CD4-positive, alpha-beta T cell treated with Interleukin-6 at 100 ng/mL for 8 hours (primary cell): ENCODE measurements at places on chromosomes 6 and 20.

DNA sequence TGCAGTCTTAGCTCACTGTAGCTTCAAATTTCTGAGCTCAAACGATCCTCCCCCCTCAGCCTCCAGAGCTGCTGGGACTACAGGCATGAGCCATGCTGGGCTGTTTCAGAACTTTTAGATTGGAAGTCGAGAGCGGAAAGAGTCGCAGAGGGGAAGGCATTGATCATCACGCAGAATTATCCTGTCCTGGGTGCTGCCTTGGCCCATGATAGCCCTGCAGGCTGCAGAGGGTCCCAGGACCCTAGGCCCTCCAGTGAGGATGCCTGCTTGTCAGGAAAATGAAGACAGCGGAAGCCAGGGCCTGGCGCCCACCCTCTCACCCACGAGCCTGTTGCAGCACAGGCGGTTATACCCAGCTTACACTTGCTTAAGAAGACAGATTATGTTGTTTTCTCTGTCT, 9.1 kb downstream of the TMEM181 start:
- no peak for DNase-seq

GRCh38 chr20:56516631-56517030, 7.9 kb upstream of the FAM209A start:
- DNase-seq, result no peak

DNA sequence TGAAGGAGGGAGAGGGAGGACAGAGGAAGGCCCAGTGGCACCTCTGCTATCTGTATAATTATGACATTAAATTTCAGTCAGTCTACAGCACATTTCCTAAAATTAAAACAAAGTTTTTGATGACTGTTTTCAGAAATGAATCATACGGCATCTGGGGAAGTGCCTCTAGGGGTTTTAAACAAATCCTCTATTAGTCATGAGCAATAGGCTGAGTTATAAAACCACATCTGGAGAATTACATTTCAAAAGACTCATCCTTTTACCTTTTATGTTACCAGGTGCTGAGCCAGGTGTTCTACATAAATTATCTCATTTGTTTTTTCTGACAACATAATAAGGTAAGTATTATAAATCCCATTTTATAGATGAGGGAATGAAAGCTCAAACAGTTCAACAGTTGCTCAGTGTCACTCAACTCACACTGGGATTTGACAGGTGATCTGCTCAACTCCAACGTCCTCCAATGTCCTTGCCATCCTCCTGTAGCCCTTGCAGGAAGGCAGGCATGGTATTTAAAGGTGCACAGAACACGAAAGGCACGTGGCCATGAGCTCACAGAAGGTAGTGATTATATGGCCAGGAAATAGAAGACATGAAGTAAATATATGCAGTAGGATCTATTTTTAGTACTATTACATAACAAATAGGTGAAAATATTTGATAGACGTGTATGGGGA, 184.2 kb upstream of the MAN1A1 start:
- DNase-seq, result no peak

- DNase-seq, result no peak
Measured at GRCh38 chr6:118902726-118903125, 8.8 kb downstream of the ASF1A start.
